HCEC 1CT (cell line): ENCODE measurements at places on chromosomes 2 and 18.

- DNase-seq = no peak
These were observed 68.6 kb downstream of the ZC3H6 start for GRCh38 chr2:112343827-112344585.

GRCh38 chr2:12607971-12608370 is 108.8 kb upstream of the TRIB2 start:
- DNase-seq = no peak

DNA sequence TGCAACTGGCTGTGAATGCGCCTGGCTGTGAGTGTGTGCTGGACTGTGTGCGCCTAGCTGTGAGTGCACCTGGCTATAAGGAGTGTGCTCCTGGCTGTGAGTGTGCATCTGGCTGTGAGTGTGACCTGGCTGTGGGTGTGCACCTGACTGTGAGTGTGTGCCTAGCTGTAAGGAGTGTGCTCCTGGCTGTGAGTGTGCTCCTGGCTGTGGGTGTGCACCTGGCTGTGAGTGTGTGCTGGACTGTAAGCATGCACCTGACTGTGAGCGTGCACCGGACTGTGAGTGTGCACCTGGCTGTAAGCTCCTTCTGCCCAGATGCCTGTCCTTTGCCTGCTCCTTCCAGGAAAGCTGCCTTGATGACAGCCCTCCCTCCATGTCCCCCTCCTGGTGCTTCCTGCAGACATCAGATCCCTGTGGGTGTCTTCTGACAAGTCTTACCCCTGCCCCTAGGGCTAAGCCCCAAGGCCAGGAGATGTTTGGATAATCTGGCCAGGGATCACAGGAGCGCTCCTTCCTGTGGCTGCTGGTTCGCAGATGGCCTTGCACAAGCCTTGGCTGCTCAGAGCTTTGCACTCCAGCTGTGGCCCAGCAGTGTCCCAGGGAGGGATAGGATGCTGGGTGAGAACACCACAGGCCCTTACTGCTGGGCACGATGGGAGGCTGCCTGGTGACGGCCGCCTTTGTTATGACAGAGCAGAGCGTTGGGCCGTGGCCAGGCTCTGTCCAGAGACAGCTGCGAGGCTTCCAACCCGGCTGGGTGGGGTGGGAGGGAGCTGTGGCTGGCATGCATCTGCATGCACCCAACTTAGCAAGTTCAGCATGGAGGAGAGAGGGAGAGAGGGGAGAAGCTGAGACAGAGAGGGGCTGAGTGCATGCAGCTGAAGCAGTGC is 89.9 kb downstream of the GLI2 start:
- DNase-seq = peak; percentile 88

GRCh38 chr18:71079606-71080005 is 790.8 kb downstream of the SOCS6 start:
- no peak for DNase-seq

GRCh38 chr2:183248866-183249567 is 124.8 kb downstream of the NUP35 start:
- peak; percentile 54 for DNase-seq

GRCh38 chr2:216770050-216770449 is 74.7 kb upstream of the IGFBP5 start:
- no peak for DNase-seq
